ENCODE measurements at places on chromosomes 12 and 14.

GRCh38 chr12:66011731-66012130 lies 118.8 kb downstream of the LLPH start:
- DNase-seq = no peak

GRCh38 chr14:88002421-88003075 lies 2.4 kb upstream of the GPR65 start:
- no peak for DNase-seq

DNA sequence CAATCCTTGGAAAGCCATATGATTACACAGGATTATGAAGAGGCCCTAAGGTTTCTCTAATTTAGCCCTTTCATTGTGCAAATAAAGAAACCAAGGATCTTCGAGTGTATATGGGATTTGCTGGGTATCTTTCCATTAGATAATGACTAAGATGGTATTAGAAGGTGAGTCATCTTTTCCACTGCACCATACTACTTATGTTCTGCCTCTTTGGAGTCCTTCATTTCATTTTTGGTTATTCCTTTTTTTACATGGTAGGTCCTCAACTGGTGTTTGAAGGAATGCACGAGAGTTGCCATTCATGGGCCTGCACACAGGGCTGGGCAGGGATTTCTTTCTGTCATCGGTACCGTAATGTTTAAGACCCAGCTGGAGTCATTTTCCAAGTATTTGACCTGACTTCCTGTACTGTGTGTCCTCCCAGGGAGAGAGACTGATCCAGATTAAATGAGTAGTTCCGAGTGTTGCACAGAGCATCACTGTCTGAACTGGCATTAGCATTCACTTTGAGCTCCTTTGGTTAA lies 85.7 kb downstream of the BORCS5 start:
- no peak for DNase-seq

DNA sequence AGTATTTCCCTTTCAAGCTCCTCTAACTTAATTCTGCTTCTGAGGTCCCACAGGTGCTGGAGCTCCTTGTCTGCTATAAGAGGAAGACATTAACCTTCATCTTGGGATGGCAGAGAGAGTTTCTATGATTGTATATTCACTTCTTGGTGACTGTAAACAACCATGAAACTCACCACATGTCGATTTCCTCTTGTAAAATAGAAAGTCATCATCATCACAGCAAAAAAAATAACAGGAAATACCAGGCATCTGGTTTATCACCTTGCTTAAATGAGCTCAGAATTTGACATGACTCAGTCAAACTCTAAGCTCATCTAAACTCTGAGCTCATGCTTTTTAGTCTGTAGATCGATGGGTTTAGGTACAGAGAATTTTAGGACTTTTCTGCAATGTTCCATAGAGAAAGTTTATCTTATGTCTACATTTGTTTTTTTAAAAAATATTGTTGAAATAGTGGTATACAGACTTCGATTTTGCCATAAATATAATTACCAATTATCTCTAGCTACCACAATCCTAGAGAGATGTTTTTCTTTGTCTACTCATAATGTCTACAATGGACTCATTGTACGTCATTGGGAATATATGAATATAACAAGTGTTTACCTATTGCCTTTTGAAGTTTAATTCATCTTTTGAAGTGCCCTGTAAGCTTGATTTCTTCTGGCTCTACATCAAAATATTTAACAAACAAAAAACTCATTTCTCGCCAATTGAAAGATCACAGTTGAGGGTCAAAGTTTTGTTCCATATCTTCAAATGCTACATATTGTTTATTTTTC lies 58.4 kb downstream of the IGF1 start:
- DNase-seq = no peak

GRCh38 chr12:90951432-90952105 lies 3.4 kb downstream of the CCER1 start:
- DNase-seq = no peak

DNA sequence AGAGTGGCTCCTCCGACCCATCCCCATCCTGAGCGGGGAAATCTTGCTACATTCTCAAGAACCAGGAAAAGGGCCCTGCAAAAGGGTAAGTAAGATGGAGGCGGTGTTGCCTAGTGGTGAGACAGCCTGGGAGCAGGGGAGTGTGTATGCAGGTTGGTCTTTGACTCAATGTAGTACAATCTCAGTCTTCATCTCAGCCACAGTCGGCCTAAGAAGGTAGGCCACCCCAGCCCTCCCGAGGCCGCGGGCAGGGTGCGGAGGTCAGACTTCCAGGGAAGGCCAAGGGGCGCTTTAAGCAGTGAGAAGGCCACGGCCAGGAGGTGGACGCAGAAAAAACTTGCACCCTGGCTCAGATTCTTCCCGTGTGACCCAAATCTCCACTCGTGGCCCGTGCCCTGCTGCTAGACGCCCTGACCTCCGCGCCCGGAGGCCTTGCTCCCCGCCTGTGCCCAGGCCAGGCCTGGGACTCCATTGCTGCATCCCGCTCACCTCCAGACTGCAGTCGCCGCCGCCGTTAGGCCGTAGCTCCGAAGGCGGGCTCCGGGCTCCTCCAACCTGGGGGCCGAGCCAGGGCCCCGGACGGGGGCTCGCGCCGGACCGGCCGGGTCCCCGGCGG lies 435 bp downstream of the FOXM1 start:
- DNase-seq = peak; percentile 73

- no peak for DNase-seq
Observed at GRCh38 chr12:125014526-125014925, 21.1 kb downstream of the BRI3BP start.
